ENCODE measurements at places on chromosomes 4 and X. TPM values are rescaled to one million over a fixed set of nuclear protein-coding genes. Genes with fewer than 3 reads are reported as not detected.

GBA3 gene
- polyA plus RNA-seq: 3.5 TPM

KLB gene
- polyA plus RNA-seq: 6.6 TPM

TLR7 gene
- 1.3 TPM for polyA plus RNA-seq

ADH1C gene
- polyA plus RNA-seq: 2.6 TPM

ATP2B3 gene
- 0.73 TPM for polyA plus RNA-seq

RHOH gene
- 2.5 TPM for polyA plus RNA-seq

USP51 gene
- polyA plus RNA-seq: 0.50 TPM

GUCY1A1 gene
- 4.5 TPM for polyA plus RNA-seq

NLGN3 gene
- 8.2 TPM for polyA plus RNA-seq

PPBP gene
- polyA plus RNA-seq: not detected

CDKL2 gene
- 41.0 TPM for polyA plus RNA-seq

GC gene
- polyA plus RNA-seq: 0.47 TPM

TAF7L gene
- polyA plus RNA-seq: 50.0 TPM

NUP62CL gene
- polyA plus RNA-seq: 21.9 TPM

Measured in testis (tissue), 5 donors.